ENCODE measurements at places on chromosomes 4 and X. TPM values are rescaled to one million over a fixed set of nuclear protein-coding genes. Genes with fewer than 3 reads are reported as not detected.
A peak's percentile ranks its signal among the peaks of the same experiment; 100 is the strongest.

DNA sequence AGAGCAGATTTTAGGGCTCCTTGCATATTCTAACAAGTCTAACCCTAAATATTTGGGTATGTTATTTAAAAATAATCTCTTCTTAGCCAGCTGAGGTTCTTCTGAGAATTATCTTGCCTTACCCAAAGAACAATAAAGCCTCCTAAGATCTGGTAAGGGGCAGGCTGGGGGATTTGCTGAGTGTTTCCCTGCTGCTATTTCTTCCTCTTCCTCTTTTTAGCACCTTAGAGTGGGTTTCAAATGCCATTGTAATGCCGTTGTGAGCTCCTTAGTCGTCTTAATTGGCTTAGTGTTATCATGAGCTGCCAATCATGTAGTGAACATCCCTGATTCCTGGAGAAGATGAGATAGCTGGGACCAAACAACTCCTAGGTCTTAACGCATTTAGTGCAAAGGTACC, 15.4 kb downstream of the STOX2 start:
- no peak overlapping the region for H3K27ac ChIP-seq
- H3K4me1 ChIP-seq = peaks cover 15% of the 10 kb centered on the region
- no peak for DNase-seq
- no peaks in the 10 kb centered on the region for H3K36me3 ChIP-seq

DNA sequence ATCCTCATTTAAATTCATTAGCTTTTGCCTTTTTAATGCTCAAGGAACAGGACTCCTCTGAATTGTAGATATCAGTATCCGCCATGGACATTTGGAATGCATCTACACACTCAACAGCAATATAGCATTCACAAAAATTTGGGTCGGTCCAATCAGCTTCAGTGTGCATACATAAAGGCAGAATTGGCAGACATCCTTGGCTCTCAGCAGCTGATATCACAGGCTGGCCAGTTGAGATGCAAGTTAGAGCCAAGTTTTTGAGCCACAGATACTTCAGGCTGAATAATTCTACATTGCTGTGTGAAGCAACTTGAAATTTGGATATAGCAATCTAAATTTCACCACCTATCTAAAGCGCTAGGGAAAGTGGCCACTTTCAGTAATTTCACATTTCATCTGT, 821.1 kb downstream of the PCDH19 start:
- H3K27me3 ChIP-seq = no peaks in the 10 kb centered on the region
- no peaks in the 10 kb centered on the region for H3K4me1 ChIP-seq
- no peak overlapping the region for H3K27ac ChIP-seq
- no peak for DNase-seq
- no peak overlapping the region for H3K4me3 ChIP-seq

GRCh38 chr4:138740816-138741745, 274.5 kb upstream of the NOCT start:
- H3K27ac ChIP-seq = no peak overlapping the region
- no peaks in the 10 kb centered on the region for H3K27me3 ChIP-seq
- H3K36me3 ChIP-seq = no peaks in the 10 kb centered on the region
- H3K4me3 ChIP-seq = no peak overlapping the region
- no peaks in the 10 kb centered on the region for H3K4me1 ChIP-seq

GRCh38 chrX:40085102-40085551, 12.6 kb downstream of the BCOR start:
- DNase-seq = no peak
- H3K27me3 ChIP-seq = no peaks in the 10 kb centered on the region
- no peak overlapping the region for H3K4me3 ChIP-seq
- H3K27ac ChIP-seq = peak overlapping the region; percentile 67
- H3K36me3 ChIP-seq = no peaks in the 10 kb centered on the region

- DNase-seq = no peak
- no peak overlapping the region for H3K4me3 ChIP-seq
- H3K36me3 ChIP-seq = no peaks in the 10 kb centered on the region
Observed at GRCh38 chr4:153528705-153529485, 62.7 kb downstream of the TMEM131L start.

GRCh38 chrX:110992611-110993010, 103.4 kb upstream of the PAK3 start:
- H3K36me3 ChIP-seq = no peaks in the 10 kb centered on the region
- DNase-seq = no peak
- H3K27ac ChIP-seq = no peak overlapping the region

GRCh38 chr4:142901166-142901662, 55.1 kb upstream of the INPP4B start:
- no peak overlapping the region for H3K4me3 ChIP-seq
- H3K27me3 ChIP-seq = no peaks in the 10 kb centered on the region
- H3K27ac ChIP-seq = no peak overlapping the region
- H3K36me3 ChIP-seq = no peaks in the 10 kb centered on the region
- no peak for DNase-seq

GRCh38 chr4:20248155-20248558, 3.5 kb upstream of the SLIT2 start:
- H3K4me3 ChIP-seq = no peak overlapping the region
- no peak for DNase-seq
- H3K4me1 ChIP-seq = peaks cover 26% of the 10 kb centered on the region
- H3K27me3 ChIP-seq = no peaks in the 10 kb centered on the region

GRCh38 chr4:70903291-70903603, 1.1 kb downstream of the MOB1B start:
- peak overlapping the region; percentile 85 for H3K4me3 ChIP-seq
- H3K36me3 ChIP-seq = no peaks in the 10 kb centered on the region
- no peaks in the 10 kb centered on the region for H3K4me1 ChIP-seq
- DNase-seq = no peak
- H3K27me3 ChIP-seq = no peaks in the 10 kb centered on the region

DNA sequence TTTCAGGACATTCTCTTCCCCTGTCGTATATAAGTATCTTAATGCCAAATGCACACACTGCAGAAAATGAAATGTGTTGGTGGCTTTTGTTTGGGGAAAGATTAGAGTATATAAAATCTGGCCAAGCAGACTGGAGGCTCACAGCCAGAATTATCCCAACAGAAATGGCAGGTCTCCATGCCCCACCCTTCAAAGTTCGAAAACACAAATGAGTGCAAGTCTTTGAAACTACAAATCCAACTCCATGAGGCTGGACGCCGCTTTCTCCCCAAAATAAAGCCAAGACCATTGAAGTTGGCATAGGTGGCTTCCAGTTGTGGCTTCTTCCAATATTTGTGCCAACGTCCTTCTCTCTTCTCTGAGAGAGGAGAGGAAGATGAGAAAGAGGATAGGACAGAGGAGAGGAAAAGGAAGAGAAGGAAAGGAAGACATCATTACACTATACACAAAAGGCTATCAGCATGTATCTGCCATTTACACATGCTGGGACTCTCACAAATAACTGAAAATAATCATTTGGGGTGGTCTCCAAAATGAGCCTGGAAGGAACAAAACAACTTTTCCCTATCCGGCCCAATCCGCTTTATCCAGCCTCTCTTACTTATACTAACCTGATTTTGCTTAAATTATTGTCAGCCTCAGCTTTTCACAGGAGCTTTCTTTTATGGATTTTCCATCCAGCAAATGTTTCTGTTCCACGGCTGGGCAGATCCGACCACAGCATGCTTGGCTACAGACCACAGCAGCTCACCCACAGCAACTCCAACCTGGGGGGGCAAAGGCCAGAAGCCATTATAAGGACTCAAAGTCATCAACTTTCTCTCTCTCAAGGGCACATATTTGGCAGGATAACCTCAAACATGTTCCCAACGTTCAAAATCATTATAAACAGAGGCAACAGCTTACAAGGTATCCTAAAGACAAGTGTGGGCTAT, 71.7 kb downstream of the APBB2 start:
- peaks cover 43% of the 10 kb centered on the region for H3K4me1 ChIP-seq
- no peak overlapping the region for H3K4me3 ChIP-seq
- peak overlapping the region; percentile 82 for H3K27ac ChIP-seq
- no peaks in the 10 kb centered on the region for H3K27me3 ChIP-seq

- H3K27ac ChIP-seq = no peak overlapping the region
- H3K36me3 ChIP-seq = no peaks in the 10 kb centered on the region
- DNase-seq = no peak
- H3K4me3 ChIP-seq = no peak overlapping the region
- no peaks in the 10 kb centered on the region for H3K4me1 ChIP-seq
Observed at GRCh38 chr4:129604632-129605255, 508.8 kb downstream of the C4orf33 start.

DNA sequence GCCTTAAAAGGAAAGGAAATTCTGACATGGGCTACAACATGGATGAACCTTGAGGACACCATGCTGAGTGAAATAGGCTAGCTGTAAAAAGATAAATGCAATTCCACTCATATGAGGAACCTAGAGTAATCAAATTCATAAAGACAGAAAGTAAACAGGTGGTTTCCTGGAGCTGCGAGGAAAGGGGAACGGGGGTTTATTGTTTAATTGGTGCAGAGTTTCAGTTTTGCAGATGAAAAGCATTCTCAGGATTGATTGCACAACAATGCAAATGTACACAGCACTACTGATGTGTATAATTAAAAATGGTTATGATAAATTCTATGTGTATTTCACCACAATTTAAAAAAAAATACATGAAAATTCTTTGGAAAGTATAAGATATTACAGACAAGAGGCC, 24.0 kb downstream of the PLRG1 start:
- H3K27ac ChIP-seq = no peak overlapping the region
- H3K4me1 ChIP-seq = peaks cover 24% of the 10 kb centered on the region
- no peak for DNase-seq
- peaks cover 7% of the 10 kb centered on the region for H3K27me3 ChIP-seq
- no peaks in the 10 kb centered on the region for H3K36me3 ChIP-seq
- H3K4me3 ChIP-seq = no peak overlapping the region

GRCh38 chr4:85656759-85657505, 182.0 kb downstream of the ARHGAP24 start:
- H3K4me3 ChIP-seq = no peak overlapping the region
- DNase-seq = no peak
- no peaks in the 10 kb centered on the region for H3K36me3 ChIP-seq
- no peaks in the 10 kb centered on the region for H3K27me3 ChIP-seq
- no peaks in the 10 kb centered on the region for H3K4me1 ChIP-seq

DNA sequence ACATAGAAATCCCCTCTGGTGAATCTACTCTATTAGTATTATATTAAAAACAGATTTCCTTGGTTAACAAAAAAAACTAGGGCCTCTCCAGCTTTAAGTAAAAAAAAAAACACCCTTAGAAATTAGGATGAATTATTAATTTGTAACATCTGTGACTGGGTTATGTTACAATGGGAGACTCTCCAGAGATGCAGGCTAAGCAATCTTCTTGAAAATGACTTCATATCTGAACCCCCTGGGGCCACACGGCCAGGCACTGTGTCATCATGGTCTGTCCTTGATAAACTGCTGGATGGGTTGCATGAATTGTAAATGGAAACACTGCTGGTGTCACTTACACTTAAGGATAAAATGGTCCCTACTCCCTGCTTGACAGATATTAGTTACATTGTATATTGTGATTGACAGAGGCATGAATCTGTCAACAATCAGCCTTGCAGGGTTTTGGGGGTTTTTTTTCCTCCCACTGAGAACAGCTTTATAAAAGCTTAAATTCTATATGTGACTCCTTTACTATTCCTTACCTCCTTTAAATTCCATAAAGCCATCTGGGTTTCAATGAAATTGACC, 49.1 kb downstream of the PRKG2 start:
- no peak for DNase-seq
- H3K4me1 ChIP-seq = no peaks in the 10 kb centered on the region
- no peaks in the 10 kb centered on the region for H3K27me3 ChIP-seq
- no peak overlapping the region for H3K27ac ChIP-seq
- no peaks in the 10 kb centered on the region for H3K36me3 ChIP-seq
- H3K4me3 ChIP-seq = no peak overlapping the region

DNA sequence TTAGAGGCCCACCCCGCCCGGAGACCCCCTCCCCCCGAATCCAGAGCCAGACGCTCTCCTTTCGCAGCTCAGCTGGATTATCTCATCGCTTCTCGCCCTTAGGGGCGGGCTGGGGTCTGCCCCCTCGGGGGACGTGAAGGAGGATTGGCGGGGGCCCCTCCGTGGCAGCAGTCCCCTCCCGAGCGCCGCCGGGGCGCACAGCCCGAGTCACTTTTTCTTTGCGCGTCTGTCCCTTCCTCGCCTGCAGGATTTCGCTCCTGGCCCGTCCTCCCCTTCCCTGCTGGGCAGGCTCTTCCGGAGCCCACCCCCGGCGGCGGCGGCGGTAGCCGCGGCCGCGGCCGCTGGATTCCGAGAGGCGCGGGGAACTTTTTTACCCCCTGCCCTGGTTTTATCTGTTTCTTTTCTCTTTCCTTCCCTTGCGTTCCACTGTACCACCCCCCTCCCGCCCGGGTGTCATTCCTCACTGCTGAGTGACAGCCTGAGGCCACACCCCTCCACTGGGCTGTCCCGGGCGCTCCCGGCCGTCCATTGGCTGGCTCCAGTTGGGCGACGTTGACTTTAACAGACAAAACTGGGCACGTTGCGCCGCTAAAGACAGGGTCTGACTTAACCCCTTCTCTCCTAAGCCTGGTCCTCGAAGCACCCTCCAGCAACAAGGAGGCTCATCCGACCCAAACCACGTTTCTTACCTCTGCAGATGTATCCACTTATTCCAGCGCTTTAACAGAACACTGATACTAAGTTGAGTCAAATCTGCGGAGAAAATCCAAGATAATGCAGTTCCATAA, 492 bp upstream of the NKX3-2 start:
- DNase-seq = no peak
- H3K27ac ChIP-seq = no peak overlapping the region
- no peaks in the 10 kb centered on the region for H3K36me3 ChIP-seq
- H3K4me3 ChIP-seq = peak overlapping the region; percentile 76

DNA sequence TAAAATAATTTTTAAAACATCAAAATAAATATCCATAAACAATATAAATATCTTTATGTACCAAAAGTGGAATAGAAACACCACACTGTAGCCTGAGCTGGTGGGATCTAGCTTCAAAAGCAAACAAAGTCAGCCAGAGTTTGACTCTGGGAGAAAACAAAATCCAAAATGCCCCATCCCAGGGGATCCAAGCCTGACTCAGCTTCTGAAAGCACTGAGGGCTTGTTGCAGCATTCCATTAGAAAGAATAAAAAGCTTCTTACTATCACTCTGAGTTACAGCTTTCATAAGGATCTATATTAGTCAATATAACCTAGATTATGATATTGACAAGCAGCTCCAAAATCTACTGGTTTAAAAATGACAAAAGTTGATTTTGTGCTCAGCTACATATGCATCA, 149.7 kb upstream of the ANKRD50 start:
- no peak for DNase-seq
- H3K27me3 ChIP-seq = no peaks in the 10 kb centered on the region
- no peaks in the 10 kb centered on the region for H3K36me3 ChIP-seq
- no peak overlapping the region for H3K4me3 ChIP-seq
- H3K4me1 ChIP-seq = no peaks in the 10 kb centered on the region

- H3K4me3 ChIP-seq = no peak overlapping the region
- H3K4me1 ChIP-seq = no peaks in the 10 kb centered on the region
- no peak for DNase-seq
- H3K36me3 ChIP-seq = peaks cover 12% of the 10 kb centered on the region
Observed at GRCh38 chrX:9658409-9658808, 107.2 kb downstream of the GPR143 start.

GRCh38 chrX:111431001-111431400, 19.0 kb upstream of the DCX start:
- no peaks in the 10 kb centered on the region for H3K27me3 ChIP-seq
- H3K36me3 ChIP-seq = no peaks in the 10 kb centered on the region
- H3K4me1 ChIP-seq = no peaks in the 10 kb centered on the region
- H3K4me3 ChIP-seq = no peak overlapping the region
- DNase-seq = no peak
- H3K27ac ChIP-seq = no peak overlapping the region

The FGF16 gene
- total RNA-seq = not detected

The TXK gene
- 3.1 TPM for total RNA-seq

The CMC4 gene
- total RNA-seq = 8.6 TPM

The COX7B2 gene
- total RNA-seq = not detected
